AG04450 (cell line): ENCODE measurements at places on chromosomes 4 and X. TPM values are rescaled to one million over a fixed set of nuclear protein-coding genes. Genes with fewer than 3 reads are reported as not detected.

Gene EFHC2
- polyA plus RNA-seq = 0.40 and 0.42 TPM in 2 replicates

Gene SPATA18
- polyA plus RNA-seq = 9.7 and 12.7 TPM in 2 replicates

Gene MAGEB1
- polyA plus RNA-seq = not detected in 2 replicates

Gene TMPRSS11E
- not detected in 2 replicates for polyA plus RNA-seq

Gene RRH
- 0.07 and 0.15 TPM in 2 replicates for polyA plus RNA-seq

Gene FAM241A
- polyA plus RNA-seq = 0.21 and 0.36 TPM in 2 replicates

Gene BMPR1B
- polyA plus RNA-seq = 0.42 and 0.60 TPM in 2 replicates

Gene TMPRSS11A
- not detected in 2 replicates for polyA plus RNA-seq

Gene AVPR2
- not detected in 2 replicates for polyA plus RNA-seq

Gene AR
- polyA plus RNA-seq = 11.6 and 13.1 TPM in 2 replicates

Gene CACNA1F
- polyA plus RNA-seq = not detected in 2 replicates

Gene ETFDH
- 26.9 and 35.2 TPM in 2 replicates for polyA plus RNA-seq

Gene PAGE2
- not detected in 2 replicates for polyA plus RNA-seq

Gene MAGEA4
- not detected in 2 replicates for polyA plus RNA-seq

Gene SPANXB1
- polyA plus RNA-seq = not detected in 2 replicates

Gene ABRAXAS1
- 19.4 and 30.1 TPM in 2 replicates for polyA plus RNA-seq

Gene LRCH2
- 4.4 and 6.1 TPM in 2 replicates for polyA plus RNA-seq

Gene NSDHL
- polyA plus RNA-seq = 19.6 and 21.0 TPM in 2 replicates

Gene COL25A1
- polyA plus RNA-seq = 0.01 TPM in 1 of 2 replicates, not detected in the other

Gene STATH
- polyA plus RNA-seq = not detected in 2 replicates

Gene TRAM1L1
- polyA plus RNA-seq = 3.7 and 5.2 TPM in 2 replicates

Gene ACE2
- 0.02 TPM in 1 of 2 replicates, not detected in the other for polyA plus RNA-seq

Gene GIMD1
- not detected in 2 replicates for polyA plus RNA-seq

Gene CTSO
- polyA plus RNA-seq = 19.0 and 24.0 TPM in 2 replicates

Gene HPSE
- polyA plus RNA-seq = 0.32 and 0.37 TPM in 2 replicates

Gene ZNF595
- 3.7 and 5.2 TPM in 2 replicates for polyA plus RNA-seq

Gene FGA
- 0.09 TPM in 1 of 2 replicates, not detected in the other for polyA plus RNA-seq

Gene RNF128
- 2.7 and 3.9 TPM in 2 replicates for polyA plus RNA-seq

Gene F8A2
- not detected in 2 replicates for polyA plus RNA-seq

Gene TBC1D1
- polyA plus RNA-seq = 37.0 and 50.7 TPM in 2 replicates

Gene SPIN4
- polyA plus RNA-seq = 3.6 and 5.0 TPM in 2 replicates

Gene NXT2
- 7.8 and 10.5 TPM in 2 replicates for polyA plus RNA-seq

Gene IBSP
- polyA plus RNA-seq = not detected in 2 replicates

Gene AFF2
- 0.01 and 0.04 TPM in 2 replicates for polyA plus RNA-seq

Gene PKD2
- polyA plus RNA-seq = 46.3 and 65.1 TPM in 2 replicates
